ENCODE measurements at places on chromosomes 3 and 15.
A peak's percentile ranks its signal among the peaks of the same experiment; 100 is the strongest.

- DNase-seq, result no peak
Observed at GRCh38 chr3:165195241-165195639, 944 bp downstream of the SLITRK3 start.

- peak; percentile 60 for DNase-seq
Observed at GRCh38 chr15:66622591-66623022, 56.8 kb upstream of the LCTL start.

GRCh38 chr3:31294430-31295149, 238.1 kb upstream of the STT3B start:
- no peak for DNase-seq

GRCh38 chr15:88748081-88748480, 55.2 kb upstream of the ACAN start:
- DNase-seq, result no peak

DNA sequence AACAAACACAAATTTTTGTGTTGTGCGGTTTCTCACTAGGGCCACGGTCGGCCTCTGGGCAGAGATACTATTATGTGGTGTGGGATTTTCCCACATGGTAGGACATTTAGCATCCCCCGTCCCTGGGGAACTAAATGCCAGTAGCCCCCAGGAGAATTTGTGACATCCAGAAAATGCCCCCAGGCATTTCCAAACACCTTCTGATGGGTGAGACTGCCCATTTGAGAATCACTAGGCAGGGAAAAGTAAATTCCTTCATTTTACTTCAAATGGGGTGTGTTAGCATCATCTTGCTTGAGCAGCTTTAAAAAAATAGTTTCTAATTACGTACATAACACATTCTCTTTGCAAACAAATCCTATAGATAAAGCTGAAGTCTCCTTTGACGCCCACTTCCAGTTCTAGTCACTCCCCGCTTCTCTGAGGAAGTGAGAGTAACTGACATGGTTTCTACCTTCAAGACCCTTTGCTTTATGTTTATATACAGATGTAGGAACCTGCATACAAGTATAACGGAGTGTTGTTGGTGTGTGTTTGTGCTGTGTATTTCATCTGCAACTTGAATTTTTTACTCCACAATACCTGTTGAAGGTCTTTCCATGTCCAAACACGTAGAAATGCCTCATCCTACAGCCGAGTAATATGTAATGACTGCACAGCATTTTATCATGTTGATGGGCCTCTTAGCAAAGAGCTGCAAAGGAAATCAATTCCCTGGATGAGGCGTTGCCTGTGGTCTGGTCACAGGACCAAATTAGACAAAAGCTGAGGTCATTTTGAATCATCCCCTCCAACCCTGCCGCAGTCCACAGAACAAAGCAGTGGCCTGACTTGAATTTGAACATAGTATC, 31.4 kb upstream of the ZBTB38 start:
- no peak for DNase-seq

- no peak for DNase-seq
Observed at GRCh38 chr15:41493902-41494189, 172 bp downstream of the ITPKA start.

DNA sequence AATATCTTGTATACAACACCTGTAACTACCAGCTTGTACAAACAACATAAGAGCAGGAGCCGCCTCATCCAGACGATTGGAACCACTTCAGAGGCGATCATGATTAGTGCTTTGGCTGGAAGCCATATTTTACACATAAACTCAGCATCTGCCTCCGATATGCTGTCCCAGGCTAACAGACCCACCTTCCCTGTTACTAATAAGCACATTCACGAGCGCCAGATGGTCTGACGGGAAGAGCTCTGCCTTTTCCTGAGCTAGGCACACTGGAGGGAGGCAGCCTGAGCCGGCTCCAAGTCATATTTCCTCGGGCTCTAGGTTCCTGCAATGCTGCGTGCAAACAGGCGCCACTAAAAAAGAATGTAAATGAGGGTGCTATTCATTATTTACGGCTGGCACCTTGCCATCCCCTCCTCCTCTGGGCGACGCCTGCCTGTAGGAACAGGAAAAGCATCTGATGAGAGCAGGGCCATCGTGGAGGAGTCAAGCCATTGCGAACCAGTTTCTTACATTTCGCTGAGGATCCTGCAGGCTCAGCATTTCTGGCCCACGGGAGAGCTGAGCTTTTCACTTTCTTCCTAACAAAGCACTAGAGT, 98.2 kb downstream of the ANXA2 start:
- DNase-seq, result no peak

GRCh38 chr3:127316685-127317084, 28.8 kb upstream of the PRR20G start:
- DNase-seq, result no peak

- DNase-seq, result no peak
Observed at GRCh38 chr15:90080818-90081393, 21.4 kb downstream of the IDH2 start.

DNA sequence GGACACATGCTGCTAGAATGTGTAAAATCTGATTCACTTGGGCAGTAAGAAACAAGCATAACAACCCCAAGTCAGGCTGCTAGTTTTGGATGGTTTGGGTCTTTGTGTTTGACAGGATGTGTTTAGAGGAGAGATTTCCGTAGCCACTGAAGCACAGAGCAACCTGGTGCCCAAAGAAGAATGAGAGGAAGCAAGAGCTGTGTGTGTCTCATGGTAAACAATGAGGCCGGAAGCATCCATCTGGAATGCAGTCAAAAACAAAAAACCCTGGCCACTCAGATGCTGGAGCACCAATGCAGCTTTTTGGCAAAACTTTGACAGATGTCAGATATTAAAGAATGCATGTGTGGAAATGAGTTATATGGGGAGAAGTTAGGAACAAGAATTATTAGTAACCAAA, 39.4 kb upstream of the SNRK start:
- no peak for DNase-seq

GRCh38 chr3:79517766-79518413, 249.9 kb downstream of the ROBO1 start:
- peak; percentile 0 for DNase-seq

DNA sequence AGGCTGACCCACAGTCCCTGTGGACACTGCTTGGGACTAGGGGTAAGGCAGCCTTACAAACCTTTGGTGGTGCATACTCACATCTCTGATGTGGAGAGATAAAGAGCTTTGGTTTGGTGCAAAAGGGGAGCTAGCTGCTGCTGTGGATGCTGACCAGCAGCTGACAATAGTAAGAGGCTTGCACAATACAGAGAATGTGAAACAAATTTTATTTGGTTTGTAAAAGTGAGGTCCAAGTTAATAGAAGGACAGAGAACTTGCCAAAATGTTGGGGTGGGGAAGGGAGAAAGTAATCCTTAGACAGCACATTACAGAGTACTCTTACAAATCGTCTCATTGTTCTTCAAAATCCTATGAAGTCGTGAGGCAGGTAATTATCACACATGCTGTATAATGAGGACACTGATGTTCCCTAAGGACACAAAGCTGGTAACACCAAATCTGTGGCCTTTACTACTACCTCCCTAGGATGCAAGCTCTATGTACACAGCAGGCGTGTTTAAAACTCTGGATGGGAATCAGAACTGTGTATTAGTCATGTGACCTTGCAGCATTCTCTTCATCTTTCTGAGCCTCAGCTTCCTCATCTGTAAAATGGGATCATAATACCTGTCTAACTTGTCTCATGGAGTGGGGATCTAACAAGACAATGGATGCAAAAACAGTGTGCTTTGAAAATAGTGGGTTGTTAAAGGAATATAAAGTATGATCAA, 21.6 kb downstream of the ARHGAP31 start:
- DNase-seq, result no peak

DNA sequence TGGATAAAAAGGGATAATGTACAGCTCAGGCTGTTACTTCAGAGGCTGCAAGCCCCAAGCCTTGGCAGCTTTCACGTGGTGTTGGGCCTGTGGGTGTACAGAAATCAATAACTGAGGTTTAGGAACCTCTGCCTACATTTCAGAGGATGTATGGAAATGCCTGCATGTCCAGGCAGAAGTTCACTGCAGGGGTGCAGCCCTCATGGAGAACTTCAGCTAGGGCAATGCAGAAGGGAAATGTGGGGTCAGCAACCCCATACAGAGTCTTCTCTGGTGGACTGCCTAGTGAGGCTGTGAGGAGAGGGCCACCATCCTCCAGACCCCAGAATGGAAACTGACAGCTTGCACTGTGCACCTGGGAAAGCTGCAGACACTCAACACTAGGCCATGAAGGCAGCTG, 1350.3 kb downstream of the ROBO2 start:
- DNase-seq, result no peak

GRCh38 chr15:57914350-57915055, 151.0 kb downstream of the ALDH1A2 start:
- DNase-seq, result no peak

GRCh38 chr3:197820550-197821335, 29.7 kb downstream of the LRCH3 start:
- no peak for DNase-seq

GRCh38 chr3:67598814-67599556, 55.4 kb downstream of the SUCLG2 start:
- no peak for DNase-seq

DNA sequence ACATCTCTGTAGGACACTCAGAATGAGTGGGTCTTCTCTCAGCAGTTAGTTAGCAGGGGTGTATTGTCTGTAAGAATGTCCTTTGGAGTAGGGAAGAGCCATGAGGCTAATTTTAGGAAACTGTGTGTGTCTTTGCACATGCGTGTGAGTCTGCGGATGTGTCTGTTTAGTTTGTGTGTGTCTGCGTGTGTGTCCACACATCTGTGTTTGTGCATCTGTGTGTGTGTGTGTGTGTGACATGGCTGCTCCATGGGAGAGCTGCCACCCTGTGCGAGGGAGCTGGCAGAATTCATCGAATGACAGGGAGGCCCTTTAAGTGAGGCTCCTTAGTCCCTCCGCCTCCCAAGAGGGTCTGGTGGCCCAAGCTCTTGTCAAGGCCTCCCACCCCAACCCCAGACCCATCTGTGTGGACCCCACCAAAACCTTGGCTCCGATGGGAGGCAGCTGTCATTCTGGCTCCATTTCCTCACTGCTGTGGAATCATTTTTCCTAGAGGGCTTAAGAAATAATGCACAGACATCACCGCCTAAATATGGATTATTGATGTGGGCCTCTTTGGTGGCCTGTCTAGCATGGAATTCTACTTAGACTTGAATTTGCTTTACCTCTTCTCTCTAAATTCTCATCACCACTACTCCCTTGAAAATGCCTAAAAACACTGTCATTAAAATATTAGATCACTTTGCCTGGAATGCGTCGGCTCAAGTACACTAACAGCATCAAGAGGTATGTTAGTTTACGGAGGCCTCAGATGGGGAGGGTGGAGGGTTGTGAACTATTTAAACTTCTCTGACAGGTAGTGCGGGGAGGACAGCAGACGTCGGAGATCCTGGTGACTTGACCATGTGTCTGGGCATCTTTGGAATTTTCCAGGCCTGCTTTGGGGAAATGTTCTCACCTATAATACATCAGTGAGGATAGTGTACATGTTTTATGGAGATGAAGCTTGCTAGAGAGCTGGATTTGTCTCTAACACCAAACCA, 9.4 kb downstream of the ESYT3 start:
- no peak for DNase-seq

GRCh38 chr3:129240436-129240835, 9.0 kb upstream of the COPG1 start:
- DNase-seq, result no peak

DNA sequence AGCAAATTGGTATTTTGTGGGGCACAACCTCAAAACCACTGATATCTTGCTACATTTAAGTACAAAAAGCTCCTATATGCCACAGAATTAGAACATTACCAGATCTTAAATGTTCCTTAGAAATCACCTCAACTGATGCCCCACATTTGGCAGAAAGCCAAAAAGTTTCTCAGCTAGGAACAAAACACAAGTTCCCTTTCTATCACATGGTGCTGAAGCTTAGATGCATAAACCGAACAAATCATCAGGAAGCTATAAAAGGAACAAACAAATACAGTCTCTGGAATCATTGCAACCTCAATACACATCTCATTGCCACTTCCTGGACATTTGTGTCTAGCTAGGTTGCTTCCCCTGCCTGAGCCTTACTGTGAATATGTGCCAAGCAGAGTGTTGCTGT, 492.6 kb downstream of the LPP start:
- peak; percentile 8 for DNase-seq

GRCh38 chr15:50883903-50884302, 24.6 kb upstream of the AP4E1 start:
- no peak for DNase-seq

DNA sequence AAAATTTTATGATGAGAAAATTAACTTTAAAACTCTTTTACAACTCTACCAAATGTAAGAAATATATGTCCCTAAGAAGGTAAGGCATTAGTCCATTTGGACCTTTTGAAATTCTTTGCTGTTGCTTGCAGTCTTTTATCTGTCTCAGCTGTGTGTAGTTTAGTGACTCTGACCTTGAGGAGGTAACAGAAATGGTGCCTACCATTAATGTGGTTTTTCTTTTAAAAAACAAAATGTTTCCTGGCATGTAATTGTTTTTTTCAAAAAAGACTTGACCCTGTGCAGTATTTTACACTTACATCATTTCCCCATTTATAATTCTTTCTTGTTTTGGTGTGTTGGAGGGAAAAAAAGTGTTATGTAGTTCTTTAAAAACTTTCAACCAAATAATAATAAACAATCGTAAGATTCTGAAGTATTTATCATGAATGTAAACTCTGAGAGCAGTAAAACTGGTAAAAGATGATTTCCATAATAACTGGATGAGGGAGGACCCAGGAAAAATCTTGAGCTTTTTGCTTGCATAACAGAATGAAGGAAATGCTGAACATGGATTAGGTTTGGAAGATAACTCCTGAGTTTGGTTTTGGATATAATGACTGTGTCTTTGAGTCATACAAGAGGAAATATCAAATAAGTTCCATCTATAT, 225.1 kb downstream of the CHST2 start:
- DNase-seq, result no peak

- DNase-seq, result peak; percentile 9
Observed at GRCh38 chr3:66195347-66195783, 25.4 kb upstream of the SLC25A26 start.

DNA sequence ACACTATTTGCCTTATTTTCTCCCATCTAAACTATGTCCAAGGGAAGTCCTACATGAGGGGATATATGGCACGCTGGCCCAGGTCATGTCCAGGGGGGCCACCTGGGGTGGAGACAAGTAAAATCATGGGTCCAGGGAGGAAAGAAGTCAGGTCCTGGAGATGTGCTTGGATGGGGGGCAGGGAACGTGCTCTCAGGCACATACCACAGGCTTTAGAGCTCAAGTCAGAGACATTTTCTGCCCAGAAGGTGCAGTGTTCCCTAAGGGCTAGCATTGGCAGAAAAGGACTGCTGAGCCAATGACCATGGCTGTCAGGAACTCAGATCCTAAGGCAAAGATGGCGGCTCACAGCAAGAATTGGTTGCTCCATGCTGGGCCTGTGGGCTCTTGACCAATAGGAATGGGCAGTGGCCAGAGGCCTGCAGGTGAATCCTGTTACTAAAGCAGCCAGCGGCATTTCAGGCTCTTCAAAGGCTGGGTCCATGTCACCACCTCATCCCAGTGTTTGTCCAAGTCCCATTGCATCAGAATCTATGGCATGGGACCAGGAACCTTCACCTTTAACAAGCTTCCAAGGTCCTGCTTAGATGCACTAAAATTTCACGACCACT, 175.0 kb downstream of the RPLP1 start:
- DNase-seq, result no peak

GRCh38 chr15:93460717-93461116, 371.7 kb upstream of the RGMA start:
- no peak for DNase-seq

Data from erythroblast (primary cell).